ENCODE measurements at places on chromosomes 6 and 20.

DNA sequence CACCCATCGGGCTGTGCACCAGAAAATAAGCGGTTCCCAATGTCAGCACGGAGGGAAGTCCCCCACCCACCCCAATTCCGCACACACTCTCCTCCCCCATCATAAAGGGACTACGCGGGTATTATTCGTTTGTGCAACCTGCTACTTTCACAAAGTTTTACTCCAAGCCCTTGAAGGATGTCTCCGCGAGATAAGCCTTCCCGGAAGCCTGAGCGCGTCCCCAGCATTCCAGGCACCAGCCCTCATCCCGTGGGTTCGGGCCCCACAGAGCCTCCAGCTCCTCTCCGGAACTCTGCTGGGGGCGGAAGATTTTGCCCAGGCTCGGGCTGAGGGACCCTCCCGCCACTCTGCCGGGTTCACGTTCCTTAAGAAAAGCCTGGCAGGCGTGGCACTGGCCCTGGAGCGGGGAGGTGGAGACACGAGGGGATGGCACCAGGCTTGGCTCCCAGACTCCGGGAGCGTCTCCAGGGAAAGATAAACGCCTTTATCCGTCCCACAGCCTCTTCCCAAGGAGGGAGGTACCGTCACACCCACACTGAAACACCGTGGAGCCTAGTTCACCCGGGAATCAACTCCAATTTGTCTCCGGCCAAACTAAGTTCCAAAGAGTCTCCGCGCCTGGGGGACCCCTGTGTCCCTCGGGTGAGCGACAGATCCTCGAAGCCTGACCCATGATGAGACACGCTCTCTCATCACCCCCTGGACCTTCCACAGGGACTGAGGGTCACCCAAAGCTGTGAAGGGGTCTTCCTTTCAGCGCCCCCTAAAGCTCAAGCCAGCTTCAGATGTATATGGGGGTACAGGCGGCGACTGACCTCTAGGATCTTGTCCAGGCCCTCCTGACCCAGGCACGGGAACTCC is 934 bp downstream of the KCNK5 start:
- no peak for DNase-seq

GRCh38 chr20:19813846-19814640 is 56.0 kb downstream of the RIN2 start:
- peak; percentile 29 for DNase-seq

DNA sequence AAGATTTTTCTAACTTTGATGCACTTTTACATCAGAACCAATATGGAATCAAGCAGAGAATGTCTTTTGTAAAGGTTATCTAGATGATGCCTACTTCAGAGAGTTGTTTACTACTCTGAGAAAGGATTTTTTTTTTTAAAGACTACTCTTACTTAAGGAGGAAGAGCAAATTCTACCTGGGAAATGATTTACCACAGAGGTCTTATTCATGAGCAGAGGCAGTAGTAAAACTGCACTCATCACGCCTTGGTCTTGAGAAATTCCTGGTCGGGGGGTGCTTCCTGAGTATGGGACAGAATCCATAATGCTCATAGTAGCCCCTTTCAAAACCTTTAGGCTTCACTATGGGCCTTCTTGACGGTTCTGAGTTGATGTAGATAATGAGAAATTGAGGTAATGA is 241.8 kb upstream of the PREP start:
- no peak for DNase-seq

GRCh38 chr6:143621876-143622605 is 55.7 kb upstream of the PHACTR2 start:
- peak; percentile 43 for DNase-seq

- no peak for DNase-seq
Observed at GRCh38 chr6:5072440-5072839, 12.7 kb upstream of the PPP1R3G start.

- no peak for DNase-seq
Observed at GRCh38 chr20:59170406-59171349, 7.1 kb downstream of the ZNF831 start.
